ENCODE measurements at places on chromosomes 16 and 17. TPM values are rescaled to one million over a fixed set of nuclear protein-coding genes. Genes with fewer than 3 reads are reported as not detected.

DNA sequence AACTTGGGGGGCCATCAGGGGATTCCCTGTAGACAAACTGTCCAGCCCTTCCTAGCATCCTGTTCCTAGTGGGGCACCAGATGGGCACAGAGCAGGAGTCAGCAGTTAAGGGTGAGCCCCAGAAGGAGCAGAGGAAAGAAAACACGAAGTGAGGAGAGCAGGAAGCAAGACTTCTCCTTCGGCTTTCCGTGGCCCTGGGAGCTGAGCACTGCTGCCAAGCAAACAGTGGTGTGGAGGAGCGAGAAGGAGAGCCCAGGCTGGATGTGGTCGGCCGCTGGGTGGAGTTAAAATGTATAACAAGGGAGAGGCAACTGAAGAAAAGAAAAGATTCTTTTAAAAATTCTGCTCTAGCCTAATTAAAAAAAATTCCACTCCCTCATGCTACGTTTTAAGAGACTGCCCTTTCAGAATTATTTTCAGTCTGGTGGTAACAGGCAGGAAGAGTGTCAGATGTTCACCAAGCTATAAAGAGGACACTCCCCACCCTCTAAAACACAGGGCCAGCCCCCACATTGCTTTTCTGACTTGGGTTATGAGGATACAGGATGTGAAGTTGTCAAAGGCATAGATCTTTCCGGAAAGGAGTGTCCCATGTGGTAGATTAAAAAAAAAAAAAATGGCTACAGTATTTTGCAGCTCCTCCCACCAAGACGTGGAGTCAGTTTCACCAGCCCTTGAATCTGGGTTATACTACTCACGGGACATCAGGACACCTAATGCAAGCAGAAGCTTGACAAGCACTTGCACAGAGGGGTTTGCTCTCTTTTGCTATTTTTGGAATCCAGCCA, 74.9 kb upstream of the ZFHX3 start:
- peak; percentile 81 for DNase-seq
- H3K27ac ChIP-seq = no peak overlapping the region
- H3K4me1 ChIP-seq = no peaks in the 10 kb centered on the region
- no peaks in the 10 kb centered on the region for H3K36me3 ChIP-seq

DNA sequence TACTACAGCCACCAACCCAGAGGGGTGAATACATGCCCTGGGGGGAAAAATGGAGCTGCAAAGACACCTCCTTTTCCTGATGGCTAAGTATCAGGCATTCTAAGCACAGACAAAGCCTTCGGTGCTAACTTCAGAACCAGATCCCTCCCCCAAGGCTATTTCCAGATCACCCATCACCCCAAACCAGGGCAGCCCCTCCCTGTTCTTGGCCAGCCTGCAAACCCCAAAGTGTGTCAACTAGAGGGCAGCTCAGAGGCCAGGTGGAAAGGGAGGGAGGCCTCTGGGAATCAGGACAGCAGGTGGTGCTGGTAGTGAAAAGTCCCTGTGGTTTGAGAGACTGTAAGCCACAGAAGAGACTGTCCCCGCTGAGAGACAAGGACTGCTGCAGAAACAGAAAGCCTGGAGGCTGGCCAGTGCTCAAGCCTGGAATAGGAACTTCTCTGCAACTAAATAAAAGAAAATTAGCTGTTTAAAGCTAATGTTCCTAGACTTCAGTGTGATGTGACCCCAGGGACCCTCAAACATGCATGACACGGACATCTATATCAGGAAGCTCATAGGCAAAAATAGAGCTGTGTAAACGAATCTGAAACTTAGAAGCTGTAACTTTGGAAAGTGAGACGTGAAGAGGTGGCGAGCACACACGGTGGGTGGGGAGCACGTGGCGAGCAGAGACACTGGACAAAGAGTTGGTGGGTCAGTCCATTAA, 9.1 kb downstream of the TUBG1 start:
- no peak for DNase-seq
- H3K4me3 ChIP-seq = no peak overlapping the region
- no peaks in the 10 kb centered on the region for H3K27me3 ChIP-seq
- H3K27ac ChIP-seq = no peak overlapping the region

GRCh38 chr16:84647828-84648594, at the start of gene KLHL36:
Gene KLHL36, plus strand, starts transcription at chr16:84648511. Its CDS starts 2,357 bp downstream, at chr16:84650868.
- peak; percentile 91 for DNase-seq
- no peaks in the 10 kb centered on the region for H3K36me3 ChIP-seq
- no peaks in the 10 kb centered on the region for H3K4me1 ChIP-seq
- H3K4me3 ChIP-seq = peak within 1 kb of the TSS; percentile 96
- peak within 1 kb of the TSS; percentile 28 for H3K27ac ChIP-seq

- no peaks in the 10 kb centered on the region for H3K27me3 ChIP-seq
- no peaks in the 10 kb centered on the region for H3K4me1 ChIP-seq
- no peaks in the 10 kb centered on the region for H3K36me3 ChIP-seq
- no peak overlapping the region for H3K27ac ChIP-seq
- DNase-seq = no peak
- no peak overlapping the region for H3K4me3 ChIP-seq
Measured at GRCh38 chr17:6365200-6365943, 69.5 kb downstream of the AIPL1 start.

Gene ASPHD1
- 0.48 TPM for total RNA-seq

GRCh38 chr17:27670791-27671590, 40.0 kb downstream of the LGALS9 start:
- H3K36me3 ChIP-seq = no peaks in the 10 kb centered on the region
- no peaks in the 10 kb centered on the region for H3K4me1 ChIP-seq
- H3K27ac ChIP-seq = no peak overlapping the region
- H3K27me3 ChIP-seq = no peaks in the 10 kb centered on the region
- no peak overlapping the region for H3K4me3 ChIP-seq

Gene OSGIN1
- 13.6 TPM for total RNA-seq

DNA sequence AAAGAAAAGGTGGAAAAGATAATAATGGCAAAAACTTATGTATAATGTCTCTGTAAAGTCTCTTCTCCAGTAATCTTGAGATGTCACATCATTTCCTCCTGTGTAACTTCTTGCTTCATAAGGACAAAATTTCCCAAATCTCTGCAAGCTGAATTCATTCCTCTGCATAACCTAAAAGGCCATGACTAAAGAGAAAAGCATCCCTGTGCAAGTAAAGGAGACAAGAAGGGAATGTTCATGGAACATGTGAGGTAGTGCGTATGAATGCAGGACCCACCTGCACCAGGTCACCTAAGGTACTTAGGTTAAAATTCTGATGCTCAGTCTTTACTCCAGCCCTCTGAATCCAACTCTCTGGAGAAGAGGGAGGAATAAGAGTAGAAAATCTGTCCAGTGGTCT, 46.9 kb upstream of the NLK start:
- H3K4me1 ChIP-seq = no peaks in the 10 kb centered on the region
- no peaks in the 10 kb centered on the region for H3K36me3 ChIP-seq
- DNase-seq = no peak
- H3K4me3 ChIP-seq = no peak overlapping the region
- H3K27ac ChIP-seq = no peak overlapping the region

- H3K4me3 ChIP-seq = no peak overlapping the region
- H3K36me3 ChIP-seq = no peaks in the 10 kb centered on the region
- H3K27me3 ChIP-seq = no peaks in the 10 kb centered on the region
- H3K4me1 ChIP-seq = no peaks in the 10 kb centered on the region
- no peak overlapping the region for H3K27ac ChIP-seq
Measured at GRCh38 chr17:78753316-78754250, 28.5 kb downstream of the CYTH1 start.

Gene PPY
- total RNA-seq = not detected

All from aorta (tissue), 5 donors.